ENCODE measurements at places on chromosomes 3 and 15.

- no peak for DNase-seq
These were observed 28.2 kb downstream of the TPM1 start for GRCh38 chr15:63070681-63071129.

DNA sequence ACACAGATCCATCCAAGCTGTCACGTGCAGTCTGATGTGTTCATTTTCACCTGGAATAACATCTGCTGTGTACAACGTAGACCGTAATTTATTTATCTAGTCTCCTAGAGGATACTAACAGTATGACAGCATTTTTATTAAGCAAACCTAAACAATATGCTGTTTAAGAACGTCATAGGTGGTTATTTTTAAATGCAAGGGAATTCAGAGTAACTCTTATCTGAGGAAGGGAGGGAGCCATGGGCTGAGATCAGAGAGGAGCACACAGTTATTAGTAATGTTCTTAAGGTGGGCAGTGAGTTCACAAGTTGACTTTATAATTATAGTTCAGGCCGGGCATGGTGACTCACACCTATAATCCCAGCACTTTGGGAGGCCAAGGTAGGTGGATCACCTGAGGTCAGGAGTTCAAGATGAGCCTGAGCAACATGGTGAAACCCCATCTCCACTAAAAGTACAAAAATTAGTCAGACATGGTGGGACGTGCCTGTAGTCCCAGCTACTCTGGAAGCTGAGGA, 193.6 kb downstream of the UACA start:
- DNase-seq, result no peak

DNA sequence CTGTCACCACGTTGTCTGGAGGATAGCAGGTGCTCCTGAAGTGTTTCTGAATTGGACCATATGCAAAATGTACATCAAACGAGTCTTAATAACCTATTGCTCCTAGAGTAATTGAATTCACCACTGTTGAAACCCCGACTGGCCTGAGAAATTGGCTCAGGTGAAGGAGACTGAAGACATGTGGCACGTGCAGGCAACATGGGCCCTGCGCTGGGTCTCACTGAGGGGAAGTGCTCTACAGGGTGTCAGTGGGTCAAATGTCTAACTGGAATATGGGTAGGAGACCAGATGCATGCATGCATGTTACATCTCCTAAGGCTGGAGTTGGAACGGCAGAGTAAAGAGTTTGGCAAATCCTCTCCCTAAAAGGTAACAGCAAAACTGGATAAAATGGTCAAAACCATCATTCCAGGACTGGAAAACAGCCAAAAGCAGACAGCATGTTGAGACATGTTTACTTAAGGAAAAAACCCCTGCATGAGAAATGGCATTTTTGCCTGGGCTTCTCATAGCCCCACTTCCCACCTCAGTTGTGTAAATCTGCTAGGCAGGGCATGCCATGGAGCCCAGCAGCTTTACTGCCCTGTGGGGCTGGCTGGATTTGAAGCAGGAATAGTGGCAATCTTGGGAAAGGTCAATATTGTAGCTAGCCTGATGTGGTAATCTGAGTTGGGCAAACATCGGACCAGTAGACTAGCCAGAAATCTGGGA, 131.3 kb downstream of the TJP1 start:
- no peak for DNase-seq

DNA sequence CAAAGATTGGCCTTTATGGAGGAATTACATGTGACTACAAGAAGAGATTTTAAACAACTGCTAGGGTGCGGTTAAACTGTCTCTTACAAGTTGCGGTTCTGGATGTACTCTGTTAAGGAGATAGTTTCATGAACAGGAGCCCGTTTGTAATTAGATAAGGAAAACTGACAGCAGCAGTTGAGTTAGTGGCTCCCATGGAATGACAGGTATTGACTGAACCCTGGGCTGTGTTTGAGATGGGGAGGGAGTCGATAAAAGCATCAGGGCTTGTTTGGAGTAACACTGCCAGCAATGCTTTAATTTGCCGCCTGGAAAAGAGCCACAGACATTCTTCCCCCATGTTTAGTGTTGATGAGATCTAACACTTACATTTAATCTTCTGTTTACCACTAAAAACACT, 139.9 kb downstream of the ROBO2 start:
- no peak for DNase-seq

DNA sequence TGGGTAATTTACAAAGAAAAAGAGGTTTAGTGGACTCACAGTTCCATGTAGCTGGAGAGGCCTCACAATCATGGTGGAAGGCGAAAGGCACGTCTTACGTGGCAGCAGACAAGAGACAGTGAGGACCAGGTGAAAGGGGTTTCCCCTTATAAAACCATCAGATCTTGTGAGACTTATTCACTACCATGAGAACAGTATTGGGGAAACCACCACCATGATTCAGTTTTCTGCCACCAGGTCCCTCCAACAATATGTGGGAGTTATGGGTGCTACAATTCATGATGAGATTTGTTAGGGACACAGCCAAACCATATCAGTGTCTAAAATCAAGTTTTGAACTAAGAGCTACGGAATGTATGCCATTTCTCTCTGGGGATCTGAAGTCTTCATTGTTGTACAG, 354.8 kb upstream of the C2CD4B start:
- no peak for DNase-seq

GRCh38 chr3:101819649-101820206, 29.6 kb upstream of the NFKBIZ start:
- DNase-seq, result no peak

GRCh38 chr3:197456261-197457091, 99.3 kb downstream of the BDH1 start:
- DNase-seq, result no peak

DNA sequence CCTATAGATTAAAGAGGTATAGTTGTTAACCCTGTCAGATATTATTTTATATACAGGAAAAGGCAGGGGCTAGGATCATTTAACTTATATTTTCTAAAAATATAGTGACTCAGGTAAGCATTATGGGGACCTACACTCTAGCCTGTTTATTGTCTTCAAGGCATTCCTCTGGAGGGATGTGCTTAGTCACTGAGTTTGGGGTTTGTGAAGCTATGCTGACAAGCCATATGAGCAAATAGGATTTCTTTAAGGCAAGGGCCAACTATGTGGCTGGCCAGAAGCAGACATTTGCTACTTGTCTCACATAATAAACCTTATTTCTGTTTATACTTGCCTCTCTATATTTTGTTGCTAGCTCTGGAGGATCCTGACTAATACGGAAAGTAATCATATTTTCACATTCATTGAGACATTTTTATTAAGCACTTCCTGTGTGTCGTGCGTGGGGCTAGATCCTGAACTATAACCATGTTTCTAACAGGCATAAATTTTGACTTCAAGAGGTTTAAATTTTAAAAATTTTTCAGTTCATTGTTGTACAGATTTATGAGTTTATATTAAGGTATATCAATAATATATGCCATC, 153.4 kb downstream of the OTOL1 start:
- no peak for DNase-seq

All from NCI-H2081 treated with DMSO at 0.1 percent for 48 hours (cell line).